Tongue (tissue), 3 donors: ENCODE measurements at places on chromosomes 7 and 10.

DNA sequence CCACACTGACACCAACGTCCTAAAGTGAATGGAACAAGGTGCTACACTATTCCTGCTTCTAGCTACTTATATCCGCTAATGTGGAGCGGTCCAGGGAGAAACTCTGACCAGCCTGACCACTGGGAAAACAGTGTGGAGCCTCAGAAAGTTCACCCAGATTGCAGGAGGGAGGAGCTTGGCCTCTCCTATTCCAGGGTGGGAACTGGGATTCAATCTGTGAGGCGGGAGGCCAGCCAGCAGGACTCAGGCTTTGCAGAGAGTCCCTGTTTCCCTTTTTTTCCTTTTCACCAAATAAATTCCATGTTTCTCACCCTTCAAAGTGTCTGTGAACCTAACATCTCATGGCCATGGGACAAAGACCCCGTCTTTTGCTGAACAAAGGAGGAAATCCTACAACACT is 86.4 kb upstream of the SEMA3C start:
- DNase-seq = no peak

DNA sequence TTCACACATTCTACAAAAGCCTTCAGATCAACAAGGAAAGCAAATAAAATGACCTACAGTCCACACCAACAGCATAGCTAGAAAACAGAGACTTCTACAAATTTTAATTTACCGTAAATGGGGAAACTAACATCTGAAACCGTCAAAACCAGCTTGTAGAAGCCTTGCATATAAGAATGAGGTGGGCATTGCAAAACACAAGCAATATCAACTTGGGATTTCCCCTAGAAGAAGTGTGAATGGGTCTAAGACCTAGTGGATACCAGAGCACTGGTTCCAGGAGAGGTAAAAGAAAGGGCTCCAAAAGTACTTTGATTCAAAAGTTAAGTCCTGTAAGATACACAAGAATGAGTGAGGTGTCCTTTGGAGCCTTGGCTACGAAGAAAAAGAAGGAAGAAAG is 18.7 kb downstream of the RTKN2 start:
- no peak for DNase-seq

DNA sequence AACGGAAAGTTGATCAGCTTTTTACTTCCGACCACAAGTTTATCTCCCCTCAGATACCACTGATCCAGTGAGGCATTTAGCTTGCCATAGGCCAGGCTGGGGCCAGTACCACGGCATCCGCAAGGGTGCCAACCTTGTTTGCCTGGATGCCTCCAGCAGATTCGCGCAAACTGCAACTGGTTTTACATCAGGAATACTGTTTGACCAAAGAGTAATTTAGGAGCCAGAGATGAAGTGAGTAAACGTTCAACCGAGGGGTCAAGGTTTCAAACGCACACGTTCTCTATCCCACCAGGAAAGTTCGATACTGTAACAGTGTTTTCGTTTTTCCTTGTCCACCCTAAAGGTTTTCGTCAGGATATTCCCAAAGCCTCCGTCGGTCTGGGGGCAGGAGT is 266 bp upstream of the MDFIC start:
- DNase-seq = no peak

DNA sequence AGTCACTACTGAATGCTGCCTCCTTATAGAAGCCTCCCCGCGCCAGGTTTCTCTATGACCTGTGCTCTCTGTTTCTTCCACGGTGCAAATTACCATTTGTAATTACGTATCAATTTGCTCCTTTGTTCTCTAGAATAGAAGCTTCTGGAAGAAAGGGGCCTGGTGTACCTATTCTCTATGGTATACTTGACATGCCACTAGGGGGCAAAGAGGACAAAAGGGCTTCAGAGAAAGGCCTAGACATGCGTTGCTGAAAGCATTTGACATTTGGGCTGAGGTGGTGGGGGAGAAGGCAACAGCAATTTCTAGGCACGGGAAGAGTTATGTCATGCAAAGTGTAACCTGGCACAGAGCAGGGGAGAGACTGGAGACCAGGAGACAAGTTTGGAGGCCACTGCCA is 148.7 kb downstream of the WDR11 start:
- no peak for DNase-seq

DNA sequence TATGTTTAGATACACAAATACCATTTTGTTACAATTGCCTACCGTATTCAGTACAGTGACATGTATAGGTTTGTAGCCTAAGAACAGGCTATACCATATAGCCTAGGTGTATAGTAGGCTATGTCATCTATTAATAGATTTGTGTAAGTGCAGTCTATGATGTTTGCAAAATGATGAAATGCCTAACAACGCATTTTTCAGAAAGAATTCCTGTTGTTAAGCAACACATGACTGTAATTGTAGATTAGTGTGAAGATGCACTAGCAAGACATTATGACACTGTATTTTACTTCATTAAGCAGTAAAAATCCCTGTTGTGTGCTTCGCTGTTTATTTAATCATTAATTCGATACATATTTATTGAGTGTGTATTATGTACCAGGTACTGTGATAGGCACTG is 446.0 kb downstream of the SUGCT start:
- DNase-seq = no peak

GRCh38 chr10:61211468-61211867 is 241.7 kb downstream of the TMEM26 start:
- DNase-seq = no peak

GRCh38 chr7:38907066-38907465 is 1.9 kb downstream of the VPS41 start:
- no peak for DNase-seq

GRCh38 chr7:90877201-90877600 is 281.1 kb downstream of the CDK14 start:
- DNase-seq = no peak
